ENCODE measurements at places on chromosomes 12 and 14.

GRCh38 chr14:89422952-89423345, 5.9 kb upstream of the FOXN3 start:
- DNase-seq: no peak

DNA sequence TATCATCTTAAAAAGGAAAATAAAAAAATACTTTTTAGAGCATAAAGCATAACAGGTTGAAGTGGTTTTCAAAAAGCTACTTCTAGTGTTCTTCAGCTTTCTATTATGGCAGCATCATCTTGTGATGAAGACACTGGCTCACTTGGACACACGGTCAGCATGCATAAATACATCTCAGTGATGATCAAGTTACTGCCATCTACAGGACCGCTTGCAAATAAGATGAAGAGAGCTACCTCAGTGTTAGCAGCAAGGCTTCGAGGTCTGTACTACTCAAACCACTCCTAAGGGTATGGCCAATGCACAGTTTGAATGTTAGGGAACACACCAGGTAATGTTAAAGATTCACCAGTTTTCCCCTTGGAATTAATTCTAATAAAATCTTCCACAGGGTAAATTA, 58.8 kb downstream of the GALC start:
- DNase-seq: no peak

GRCh38 chr14:105818712-105819005, 292.3 kb downstream of the TMEM121 start:
- no peak for DNase-seq

- DNase-seq: no peak
Measured at GRCh38 chr12:81208187-81208911, 130.5 kb downstream of the ACSS3 start.

DNA sequence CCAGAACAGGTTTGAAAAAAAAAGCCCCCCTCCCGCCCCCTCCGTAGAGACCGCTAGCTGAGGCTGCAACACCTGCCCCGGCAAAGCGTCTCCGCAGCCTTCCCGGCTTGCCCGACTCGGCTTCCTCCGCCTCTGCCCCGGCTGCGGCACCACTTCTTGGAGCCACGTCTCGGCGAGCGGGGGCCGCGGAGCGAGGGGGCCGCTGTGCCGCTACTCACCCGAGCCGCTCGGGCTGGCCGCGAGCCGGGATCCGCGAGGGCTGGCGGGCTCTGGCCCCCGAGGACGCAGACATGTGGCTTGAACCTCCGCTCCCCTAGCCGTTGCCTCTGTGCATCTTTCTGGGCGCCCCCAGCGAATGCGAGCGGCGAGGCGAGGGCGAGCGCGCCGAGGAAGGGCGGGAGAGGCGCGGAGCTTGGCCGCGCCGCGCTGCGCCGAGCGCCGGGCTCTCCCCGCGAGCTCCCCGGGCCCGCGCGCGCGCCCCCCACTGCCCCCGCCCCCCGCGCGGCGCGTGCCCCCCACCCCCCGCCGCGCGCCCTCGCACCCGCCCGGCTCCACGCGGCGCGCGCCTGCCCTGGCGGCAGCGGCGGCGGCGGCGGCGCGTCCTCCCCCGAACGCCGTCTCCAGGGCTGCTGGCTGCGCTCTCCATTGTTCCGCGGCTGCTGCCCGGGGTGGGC, 249.5 kb downstream of the APAF1 start:
- DNase-seq: no peak

GRCh38 chr12:111224186-111225066, 144.5 kb downstream of the PHETA1 start:
- DNase-seq: no peak

DNA sequence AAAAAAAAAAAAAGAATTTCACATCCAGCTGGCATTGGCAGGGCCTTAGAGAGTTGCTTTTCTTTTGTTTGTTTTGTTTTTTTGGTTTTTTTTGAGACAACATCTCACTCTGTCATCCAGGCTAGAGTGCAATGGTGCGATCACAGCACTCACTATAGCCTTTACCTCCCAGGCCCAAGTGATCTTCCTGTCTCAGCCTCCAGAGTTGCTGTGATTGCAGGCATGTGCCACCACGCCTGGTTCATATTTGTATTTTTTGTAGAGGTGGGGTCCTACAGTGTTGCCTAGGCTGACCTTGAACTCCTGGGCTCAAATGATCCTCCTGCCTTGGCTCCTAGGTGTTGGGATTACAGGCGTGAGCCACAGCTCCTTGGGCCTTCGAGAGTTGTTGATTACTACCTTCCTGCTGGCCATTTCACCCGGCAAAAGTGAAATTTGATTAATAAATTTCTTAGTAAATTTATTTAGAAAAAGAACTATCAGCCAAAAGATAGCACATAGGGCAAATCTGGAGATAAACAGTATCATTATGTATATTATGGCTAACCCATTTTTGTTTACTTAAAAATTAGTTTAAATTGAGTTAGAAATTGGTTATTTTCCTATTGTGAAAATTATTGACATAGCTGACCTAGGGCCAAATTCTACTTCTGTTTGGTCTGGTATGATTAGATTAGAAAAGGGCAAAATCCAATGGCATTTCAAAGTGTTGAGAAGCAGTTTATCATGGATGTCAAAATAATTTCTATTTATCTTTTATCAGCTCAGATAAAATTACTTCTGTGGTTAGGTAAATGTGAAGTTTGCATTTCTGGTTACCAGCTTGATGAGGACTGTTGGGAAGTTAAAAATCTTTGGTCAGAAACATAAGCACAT, 12.6 kb downstream of the ACTR6 start:
- DNase-seq: no peak
